Stimulated activated CD8-positive, alpha-beta memory T cell treated with anti-CD3 and anti-CD28 coated beads, Interleukin-2, amount 100 ng/mL, for 1 hour (primary cell): ENCODE measurements at places on chromosomes 4 and X.

DNA sequence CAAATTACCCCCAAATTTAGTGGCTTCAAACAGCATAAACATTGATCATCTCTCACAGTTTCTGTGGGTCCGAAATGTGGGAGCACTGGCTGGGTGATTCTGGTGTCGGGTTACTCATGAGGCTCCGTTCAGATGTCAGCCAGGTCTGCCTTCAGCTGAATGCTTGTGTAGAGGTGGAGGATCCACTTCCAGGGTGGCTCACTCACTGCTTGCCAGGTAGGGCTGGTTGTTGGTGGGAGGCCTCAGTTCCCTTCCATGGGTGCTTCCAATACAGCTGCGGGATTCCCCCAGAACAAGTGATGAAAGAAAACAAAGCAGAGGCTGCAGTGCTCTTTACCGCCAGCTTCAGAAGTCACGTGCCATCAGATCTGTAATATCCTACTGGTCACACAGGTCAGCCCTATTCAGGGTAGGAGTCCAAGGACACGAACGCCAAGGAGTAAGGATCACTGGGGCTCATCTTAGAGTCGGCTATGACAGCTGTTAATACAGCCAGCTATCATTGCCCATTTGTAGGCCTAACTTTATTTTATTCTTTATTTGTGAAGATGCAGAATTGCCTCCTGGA lies 1.1 kb upstream of the SMIM43 start:
- DNase-seq: no peak

GRCh38 chr4:165931741-165932140 lies 58.7 kb downstream of the TLL1 start:
- DNase-seq: no peak

DNA sequence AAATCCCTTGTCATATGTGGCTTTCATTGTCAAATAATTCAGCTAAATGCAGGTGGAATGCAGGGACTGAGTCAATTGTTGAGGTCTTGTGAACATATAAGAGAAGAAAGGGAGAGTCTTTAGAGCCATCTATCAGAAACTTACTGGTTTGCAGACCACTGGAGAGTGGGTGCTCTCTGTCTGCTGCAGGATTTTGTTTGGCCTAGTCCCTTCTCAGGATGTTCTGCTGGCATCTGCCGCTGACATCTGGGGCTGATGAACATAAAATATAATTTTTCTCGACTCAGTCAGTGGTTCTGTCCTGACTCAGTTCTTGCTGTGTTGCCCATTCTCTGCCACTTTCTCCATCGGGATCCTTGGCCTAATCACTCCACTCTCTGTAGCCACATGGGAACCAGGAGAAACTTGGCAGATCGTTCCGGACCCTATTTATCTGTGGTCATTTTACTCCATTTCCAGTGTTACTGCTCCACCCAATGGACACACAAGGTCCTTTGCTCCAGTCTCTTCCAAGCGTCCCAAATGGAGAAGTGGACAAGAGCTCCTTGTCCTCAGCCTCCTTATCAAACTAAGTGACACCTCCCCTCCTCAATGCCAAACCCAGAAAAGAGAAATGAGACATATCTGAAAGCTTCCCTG lies 436.2 kb downstream of the FAT4 start:
- no peak for DNase-seq

DNA sequence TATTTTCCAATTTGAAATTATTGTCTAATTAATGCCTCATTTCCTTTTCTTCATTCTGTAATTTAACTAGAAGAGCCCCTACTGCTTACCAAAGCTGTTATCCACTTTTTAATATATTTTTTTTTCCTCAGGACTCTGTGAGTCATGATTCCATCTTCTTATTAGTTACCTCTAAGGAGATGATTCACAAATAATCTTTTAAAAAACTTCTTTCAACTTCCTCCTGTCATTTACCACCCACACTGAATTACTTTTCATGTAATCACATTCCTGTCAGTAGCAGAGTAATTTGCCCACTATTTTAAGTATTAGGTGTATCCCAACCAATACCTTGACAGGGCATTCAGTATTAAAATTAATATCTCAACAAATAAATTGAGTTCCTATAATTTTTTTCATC lies 470.9 kb upstream of the ADGRL3 start:
- no peak for DNase-seq

- no peak for DNase-seq
Observed at GRCh38 chrX:80578517-80579105, 158.4 kb downstream of the TENT5D start.

- DNase-seq: no peak
Observed at GRCh38 chrX:69618803-69619202, 2.9 kb downstream of the EDA start.

DNA sequence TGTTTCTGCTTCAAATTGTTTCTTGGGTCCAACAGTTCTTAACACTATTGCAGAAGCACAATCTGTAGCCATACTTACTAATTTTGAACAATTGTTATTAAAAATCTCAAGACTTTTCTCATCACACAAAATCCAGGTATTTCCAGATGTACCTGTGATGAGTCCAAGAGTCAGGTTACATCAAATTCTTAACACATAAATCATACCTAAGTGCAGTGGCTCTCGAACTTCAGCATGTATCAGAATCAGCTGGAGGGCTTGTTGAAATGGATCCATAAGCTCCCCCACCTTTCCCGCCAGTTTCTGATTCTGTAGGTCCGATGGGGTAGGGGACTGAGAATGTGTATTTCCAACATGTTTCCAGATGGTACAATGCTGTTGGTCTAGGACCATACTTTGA lies 10.6 kb downstream of the FAM120C start:
- no peak for DNase-seq

- DNase-seq: no peak
Observed at GRCh38 chrX:153861733-153862310, 24.2 kb downstream of the L1CAM start.

GRCh38 chrX:148371291-148371690 lies 129.1 kb upstream of the AFF2 start:
- no peak for DNase-seq

DNA sequence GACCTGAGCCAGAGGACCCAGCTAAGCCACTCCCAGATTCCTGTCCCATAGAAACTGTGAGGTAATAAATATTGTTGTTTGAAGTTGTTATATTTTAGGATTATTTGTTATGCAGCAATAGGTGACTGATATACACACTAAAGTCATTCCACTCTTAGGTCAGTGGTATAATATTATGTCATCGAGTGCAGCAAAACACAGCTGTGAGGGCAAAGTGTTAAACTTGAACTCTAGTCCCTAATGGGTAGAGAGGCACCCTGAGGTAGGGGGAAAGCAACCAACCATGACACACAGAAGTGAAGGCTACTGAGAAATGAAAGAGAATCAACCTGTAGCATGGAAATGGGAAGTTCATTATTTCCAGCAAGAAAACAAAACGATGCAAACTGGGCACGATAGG lies 66.6 kb downstream of the ATXN3L start:
- DNase-seq: no peak

GRCh38 chr4:113212613-113213012 lies 163.2 kb downstream of the ANK2 start:
- no peak for DNase-seq

DNA sequence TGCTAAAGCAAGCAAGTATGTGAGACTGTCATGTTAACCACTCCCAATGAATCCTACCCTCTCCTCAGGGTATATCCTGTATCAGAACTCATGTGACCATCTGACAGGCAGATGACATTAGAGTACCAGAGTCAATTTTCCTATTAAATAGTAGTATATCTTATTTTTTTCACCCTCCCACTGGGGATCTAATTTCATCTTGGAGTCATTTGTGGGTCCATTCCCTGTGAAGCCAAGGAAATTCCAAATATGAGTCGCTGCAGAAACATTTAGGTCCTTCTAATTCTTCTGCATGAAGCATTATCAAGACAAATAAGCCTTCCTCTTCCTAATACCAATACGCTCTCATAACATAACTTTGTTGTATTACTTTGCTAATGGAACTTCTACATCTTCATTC lies 52.2 kb upstream of the BLTP1 start:
- no peak for DNase-seq

GRCh38 chr4:139866276-139866962 lies 200.8 kb downstream of the MGST2 start:
- DNase-seq: no peak

GRCh38 chr4:169604131-169604900 lies 8.1 kb downstream of the NEK1 start:
- no peak for DNase-seq

DNA sequence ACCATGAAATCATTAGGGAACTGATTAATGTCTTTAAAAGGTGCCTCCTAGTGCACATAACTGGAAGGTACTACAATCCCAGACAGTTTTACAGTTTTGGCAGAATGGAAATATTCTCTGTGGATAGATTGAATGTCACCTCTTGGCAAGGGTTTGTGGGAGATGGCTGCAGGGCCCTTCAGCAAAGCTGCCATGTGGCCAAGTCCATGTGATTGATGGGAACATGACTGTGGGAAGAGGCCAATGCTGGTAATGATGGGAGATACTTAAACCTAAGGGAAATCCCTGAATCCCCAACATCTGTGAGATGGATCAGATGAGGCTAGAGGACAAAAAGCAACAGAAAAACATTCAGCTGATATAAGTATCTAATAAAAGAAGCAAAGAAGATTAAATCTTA lies 493.7 kb downstream of the MAGEE1 start:
- DNase-seq: no peak

- DNase-seq: no peak
Observed at GRCh38 chr4:86685401-86685800, 91.3 kb downstream of the PTPN13 start.

DNA sequence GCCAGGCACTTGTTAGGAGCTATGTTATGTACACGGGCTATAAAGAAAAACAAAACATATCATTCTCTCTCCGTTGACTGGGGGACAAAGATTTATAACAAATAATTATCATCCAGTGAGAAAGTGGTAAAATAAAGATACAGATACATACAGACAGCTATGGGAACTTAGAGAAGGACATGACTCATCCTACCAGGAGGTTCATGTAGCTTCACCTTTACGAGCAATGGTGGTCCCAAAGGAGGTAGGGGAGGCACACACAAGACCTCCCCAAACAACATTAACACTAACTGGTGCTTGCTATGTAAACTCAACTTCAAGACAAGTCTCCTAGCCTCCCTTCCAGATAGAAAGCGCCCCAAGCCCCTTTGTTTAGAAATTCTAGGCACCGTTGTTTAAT lies 8.9 kb downstream of the AMBN start:
- DNase-seq: no peak

DNA sequence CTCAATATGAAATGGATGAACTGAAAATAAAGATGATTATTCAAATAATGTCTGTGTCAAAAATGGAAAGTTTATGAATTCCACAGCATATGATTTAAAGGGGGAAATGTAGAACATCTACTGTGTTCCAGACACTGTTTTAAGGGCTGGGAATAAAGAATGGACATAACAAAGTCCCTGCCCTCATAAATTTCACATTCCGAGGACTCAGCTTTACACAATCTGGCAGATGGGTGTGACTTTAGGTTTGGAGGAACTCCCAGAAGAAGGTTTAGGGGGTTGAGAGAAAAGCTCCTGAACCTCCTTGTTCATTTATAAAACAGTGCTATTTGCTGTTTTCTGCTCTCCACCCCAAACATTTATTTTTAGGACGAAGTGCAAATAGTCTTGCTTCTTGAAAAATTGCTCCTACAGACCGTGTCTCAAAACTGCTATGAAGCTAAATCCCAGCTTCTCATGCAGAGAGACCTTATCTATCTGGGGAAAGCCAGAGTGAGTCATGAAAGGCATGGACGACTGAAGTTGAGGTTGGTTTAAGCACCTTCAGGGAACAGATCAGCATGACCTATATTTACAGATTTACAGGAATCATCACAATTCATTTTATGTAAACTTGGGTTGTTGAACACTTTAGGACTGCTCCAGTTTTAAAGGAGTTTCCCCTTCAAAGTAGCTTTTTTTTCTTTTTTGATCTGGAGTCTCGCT lies 184.3 kb downstream of the HS6ST2 start:
- no peak for DNase-seq

DNA sequence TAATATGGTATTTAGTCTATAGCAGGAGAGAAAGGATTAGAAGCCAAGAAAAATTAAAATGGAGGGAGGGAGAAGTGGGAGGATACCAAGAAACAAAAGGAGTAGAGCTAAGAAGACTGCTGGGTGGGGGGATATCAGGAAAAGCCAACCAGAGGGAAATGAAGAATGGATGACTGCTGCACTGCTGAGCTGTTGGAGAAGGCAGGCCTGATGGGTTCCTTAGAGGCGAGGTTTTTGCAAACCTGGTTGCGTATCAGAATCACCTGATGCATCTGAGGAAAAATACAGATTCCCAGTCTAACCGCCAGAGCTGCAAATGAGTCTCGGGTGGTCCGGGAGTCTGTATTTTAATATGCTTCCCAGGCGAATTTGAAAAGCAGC lies 1.5 kb downstream of the PGRMC1 start:
- DNase-seq: no peak

- no peak for DNase-seq
Observed at GRCh38 chr4:151035911-151036310, 20.8 kb upstream of the LRBA start.

DNA sequence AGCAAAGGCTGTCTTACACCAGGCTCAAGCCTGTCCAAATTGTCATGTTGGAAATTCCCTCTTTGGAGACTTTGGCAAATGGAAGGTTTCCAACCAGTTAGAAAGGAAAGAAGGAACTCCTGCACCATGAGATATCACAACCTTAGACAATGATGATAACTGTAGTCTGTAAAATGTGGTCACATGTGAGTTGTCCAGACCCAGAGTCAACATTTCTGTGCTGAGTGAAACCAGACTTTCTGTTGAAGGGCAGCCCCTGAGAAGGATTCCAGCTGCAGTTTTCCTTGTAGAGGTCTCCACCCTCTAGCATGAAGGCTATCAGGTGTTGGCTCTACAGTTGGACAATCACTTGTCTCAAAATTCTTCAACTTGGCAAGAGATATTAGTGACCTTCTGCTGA lies 82.4 kb downstream of the SOX3 start:
- no peak for DNase-seq

DNA sequence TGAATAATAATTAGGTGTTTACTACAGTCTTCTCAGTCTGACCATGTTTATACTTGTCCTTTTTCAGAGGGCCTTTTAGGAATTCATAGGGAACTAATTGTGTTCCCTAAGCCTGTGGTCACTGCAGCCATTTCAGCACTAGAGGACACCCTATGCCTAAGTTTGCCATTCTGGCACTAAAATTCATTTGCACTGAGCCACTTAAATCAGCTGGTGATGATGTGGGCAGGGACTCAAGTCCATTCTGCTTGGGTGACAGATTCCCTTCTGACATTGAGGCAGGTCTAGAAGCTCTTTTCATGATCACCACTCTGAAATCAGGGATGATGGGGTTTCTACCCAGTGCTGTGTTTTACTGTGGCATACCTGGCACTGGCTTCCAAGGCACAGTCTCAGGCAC lies 1178.9 kb upstream of the DIAPH2 start:
- no peak for DNase-seq

- no peak for DNase-seq
Observed at GRCh38 chrX:123330229-123330942, 146.3 kb downstream of the GRIA3 start.

- no peak for DNase-seq
Observed at GRCh38 chr4:113288696-113289095, 239.2 kb downstream of the ANK2 start.

GRCh38 chr4:186946682-186947294 lies 223.1 kb upstream of the FAT1 start:
- no peak for DNase-seq

GRCh38 chr4:15131551-15131950 lies 129.3 kb downstream of the CPEB2 start:
- no peak for DNase-seq
